Suppressor macrophage (primary cell): ENCODE measurements at places on chromosomes 11 and 22.

GRCh38 chr11:6992457-6993417 lies 27.4 kb downstream of the ZNF214 start:
- no peak for DNase-seq

GRCh38 chr11:78940500-78941225 lies 366.0 kb upstream of the NARS2 start:
- no peak for DNase-seq

DNA sequence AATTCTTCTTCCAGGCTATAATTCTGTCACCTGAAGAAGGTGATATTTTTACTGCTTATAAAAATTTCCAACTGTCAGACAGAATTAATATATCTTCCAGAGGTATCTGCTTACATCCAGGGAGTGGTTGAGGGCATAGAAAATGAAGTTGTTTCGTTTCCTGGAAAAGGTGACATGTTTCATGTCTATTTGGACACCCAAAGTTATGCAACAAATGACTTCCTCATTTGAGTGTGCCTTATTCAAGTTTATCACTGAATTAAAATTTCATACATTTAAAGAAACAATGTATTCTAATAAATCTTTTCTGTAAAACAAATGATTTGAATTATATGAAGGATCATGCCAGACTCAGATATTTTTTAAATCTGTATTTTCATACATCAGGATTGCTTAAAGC lies 8.5 kb upstream of the GRAMD1B start:
- peak; percentile 48 for DNase-seq

GRCh38 chr11:37973941-37974340 lies 1375.9 kb upstream of the RAG2 start:
- no peak for DNase-seq

DNA sequence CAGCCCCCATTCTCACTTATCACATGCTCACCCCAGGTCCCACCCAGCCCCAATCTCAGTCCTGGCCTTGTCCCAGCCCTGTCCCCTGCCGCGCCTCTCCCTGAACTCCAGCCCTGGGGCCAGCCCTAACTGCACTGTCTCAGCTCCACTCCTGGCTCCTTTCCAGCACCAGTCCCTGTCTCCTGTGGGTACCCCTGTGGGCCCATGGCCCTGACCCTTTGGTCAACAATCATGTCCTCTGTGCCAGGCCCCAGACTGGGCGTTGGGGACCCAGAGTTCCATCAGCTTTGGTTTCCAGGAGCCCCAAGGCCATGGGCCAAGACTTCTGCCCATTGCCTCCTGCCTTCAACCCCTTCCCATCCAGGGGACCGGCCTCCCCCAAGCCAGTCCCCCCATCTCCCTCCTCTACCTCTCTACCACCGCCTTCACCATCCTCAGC lies 757 bp downstream of the SPI1 start:
- peak; percentile 73 for DNase-seq

GRCh38 chr11:62724171-62724570 lies 3.1 kb downstream of the HNRNPUL2 start:
- DNase-seq: no peak

GRCh38 chr11:8383627-8384026 lies 119.9 kb upstream of the LMO1 start:
- no peak for DNase-seq

GRCh38 chr11:7546324-7546791 lies 32.6 kb downstream of the PPFIBP2 start:
- no peak for DNase-seq

GRCh38 chr11:66112601-66113499 lies 42.8 kb downstream of the PACS1 start:
- peak; percentile 76 for DNase-seq

DNA sequence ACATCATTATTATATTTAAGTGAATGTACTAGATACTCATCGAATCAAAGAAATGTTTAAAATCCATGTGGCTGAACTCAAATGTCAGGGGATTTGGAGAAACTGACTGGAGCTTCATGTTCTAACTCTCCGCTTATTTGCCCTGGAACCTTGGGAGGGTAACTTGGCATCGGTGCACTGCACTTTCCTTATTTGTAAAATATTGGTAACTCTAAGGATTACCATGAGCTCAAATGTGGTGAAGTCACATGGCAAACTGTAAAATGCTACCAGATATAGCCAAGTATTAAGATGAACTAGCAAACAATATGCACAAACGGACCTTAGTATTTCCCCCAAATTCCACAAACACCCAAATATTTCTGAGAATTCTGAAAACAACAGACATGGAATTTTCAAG lies 75.6 kb downstream of the ETS1 start:
- DNase-seq: no peak

DNA sequence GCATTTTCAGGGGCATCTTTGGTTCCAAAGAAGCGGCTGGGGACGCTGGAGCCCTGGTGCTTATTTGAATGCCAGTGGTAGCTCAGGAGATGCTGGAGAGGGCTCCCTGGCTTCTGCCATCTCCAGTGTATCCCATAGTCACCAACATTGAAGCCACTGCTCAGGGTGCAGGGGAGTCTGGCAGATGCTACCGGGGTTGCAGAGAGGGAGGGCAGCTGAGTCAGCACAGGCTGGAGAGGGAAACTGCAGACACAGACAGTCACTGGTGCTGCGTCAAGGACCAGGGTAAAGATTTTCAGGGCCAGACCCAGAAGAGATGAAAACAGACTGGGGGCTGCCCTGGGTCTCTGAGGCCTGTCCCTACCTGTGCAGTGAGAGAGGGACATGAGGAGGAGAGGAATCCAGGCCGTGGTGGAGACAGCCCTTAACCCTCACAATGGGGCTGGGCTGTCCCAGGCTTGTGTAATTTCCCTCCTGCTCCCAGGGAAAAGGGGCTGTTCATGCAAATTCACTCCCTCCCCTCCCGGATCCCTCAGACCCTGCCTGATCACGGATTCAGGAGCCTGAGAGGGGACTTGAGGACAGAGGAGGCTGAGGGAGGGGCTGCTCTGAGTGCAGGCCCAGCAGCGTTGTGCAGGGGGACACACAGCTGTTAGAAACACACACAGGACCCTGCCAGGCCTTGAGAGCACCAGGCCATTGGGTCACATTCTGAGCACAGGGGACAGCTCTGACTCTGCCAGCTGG lies 126.9 kb upstream of the GRK3 start:
- DNase-seq: no peak

DNA sequence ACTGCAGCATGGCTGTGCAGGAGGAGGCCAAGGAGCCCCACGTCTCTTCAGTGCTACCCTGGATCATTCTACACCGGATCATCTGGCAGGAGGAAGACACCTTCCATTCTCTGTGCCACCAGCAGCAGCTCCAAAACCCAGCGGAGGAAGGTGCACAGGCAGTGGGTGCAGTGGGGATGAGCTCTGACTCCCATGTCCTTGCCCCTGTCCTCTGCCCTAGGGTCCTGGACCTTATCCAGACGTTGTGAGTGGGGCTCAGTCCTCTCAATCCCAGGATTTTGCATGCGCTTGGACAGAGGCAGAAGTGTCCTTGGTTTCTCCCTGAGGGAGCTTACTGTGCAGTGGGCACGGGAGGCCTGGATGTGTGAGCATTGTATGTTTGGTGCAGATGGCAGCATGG lies 61.3 kb downstream of the CABIN1 start:
- no peak for DNase-seq

- peak; percentile 37 for DNase-seq
Observed at GRCh38 chr11:74397501-74398243, 561 bp downstream of the PGM2L1 start.

- no peak for DNase-seq
Observed at GRCh38 chr11:46327829-46328228, 19.4 kb upstream of the DGKZ start.

GRCh38 chr22:43346521-43346929 lies 3.4 kb upstream of the SCUBE1 start:
- DNase-seq: peak; percentile 38

- DNase-seq: no peak
Observed at GRCh38 chr22:46036558-46037408, 59.8 kb upstream of the WNT7B start.
